ENCODE measurements at places on chromosomes 12 and 14.

DNA sequence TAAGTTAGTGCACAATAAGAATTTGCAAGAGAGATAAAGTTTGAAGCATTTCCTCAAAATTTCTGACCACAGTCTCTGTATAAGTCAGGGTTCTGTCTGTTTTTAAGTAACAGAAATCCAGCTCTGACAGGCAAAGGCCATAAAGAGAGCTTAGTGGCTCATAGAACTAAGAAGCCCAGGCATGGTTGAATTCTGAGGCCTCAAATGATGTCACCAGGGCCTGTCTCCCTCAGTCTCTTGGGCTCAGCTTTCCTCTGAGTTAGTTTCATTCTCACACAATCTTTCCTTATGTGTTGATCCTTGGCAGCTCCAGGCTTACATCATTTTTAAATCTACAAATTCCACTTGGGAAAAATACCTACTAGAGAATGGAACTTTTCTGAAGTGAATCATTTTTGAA is 173.4 kb upstream of the ATP2B1 start:
- peak; percentile 79 for DNase-seq

GRCh38 chr14:92965281-92965680 is 42.3 kb downstream of the CHGA start:
- no peak for DNase-seq

DNA sequence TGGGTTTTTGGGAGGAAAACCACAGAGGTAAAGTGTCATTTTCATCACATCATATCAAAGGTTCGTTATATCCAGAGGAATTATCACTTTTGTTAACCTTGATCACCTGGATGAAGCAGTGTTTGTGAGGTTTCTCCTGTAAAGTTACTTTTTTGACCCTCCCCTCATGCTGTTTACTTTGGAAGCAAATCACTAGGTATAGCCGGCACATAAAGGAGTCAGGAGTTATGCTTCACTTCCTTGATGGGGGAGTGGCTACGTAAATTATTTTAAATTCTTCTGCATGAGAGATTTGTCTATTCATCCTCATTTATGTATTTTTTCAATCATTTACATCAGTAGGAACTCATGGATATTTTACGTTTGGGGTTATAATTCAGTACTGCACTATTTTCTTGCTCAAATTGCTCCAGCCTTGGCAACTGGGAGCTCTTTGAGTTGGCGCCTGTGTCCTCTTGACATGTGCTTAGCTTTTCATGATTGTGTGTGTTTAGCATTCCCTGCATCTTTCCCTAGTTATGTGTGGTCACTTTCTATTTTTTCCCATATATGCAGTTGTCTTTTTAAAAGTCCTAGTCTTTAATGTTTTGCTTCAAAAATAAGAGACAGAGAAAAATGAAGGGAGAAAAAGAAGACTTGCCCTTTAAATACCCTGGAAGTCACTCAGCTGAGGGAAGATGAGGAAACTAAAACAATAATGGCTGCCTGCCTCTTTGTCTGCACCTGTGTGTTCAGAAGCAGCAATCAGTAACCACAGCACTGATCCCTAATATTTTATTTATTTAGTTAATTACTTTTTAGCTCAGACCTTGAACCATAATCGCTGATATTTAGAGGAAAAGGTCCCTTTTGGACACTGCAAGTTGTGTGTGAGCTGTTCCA is 62.1 kb downstream of the ZNF641 start:
- DNase-seq = no peak

DNA sequence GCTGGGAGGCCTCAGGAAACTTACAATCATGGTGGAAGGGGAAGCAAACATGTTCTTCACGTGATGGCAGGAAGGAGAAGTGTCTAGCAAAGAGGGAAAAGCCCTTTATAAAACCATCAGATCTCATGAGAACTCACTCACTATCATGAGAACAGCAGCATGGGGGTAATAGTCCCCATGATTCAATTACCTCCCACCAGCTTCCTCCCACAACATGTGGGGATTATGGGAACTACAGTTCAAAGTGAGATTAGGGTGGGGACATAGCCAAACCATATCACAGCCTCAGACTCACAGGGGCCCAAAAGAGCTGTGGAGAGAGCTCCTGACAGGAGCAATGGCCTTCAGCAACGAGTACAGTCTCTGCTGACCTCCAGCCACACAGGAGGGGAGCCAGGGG is 151.4 kb downstream of the GXYLT1 start:
- DNase-seq = no peak

GRCh38 chr12:118015944-118016343 is 559 bp upstream of the RFC5 start:
- no peak for DNase-seq

- DNase-seq = no peak
These were observed 6.8 kb downstream of the OR10A7 start for GRCh38 chr12:55227643-55228042.

DNA sequence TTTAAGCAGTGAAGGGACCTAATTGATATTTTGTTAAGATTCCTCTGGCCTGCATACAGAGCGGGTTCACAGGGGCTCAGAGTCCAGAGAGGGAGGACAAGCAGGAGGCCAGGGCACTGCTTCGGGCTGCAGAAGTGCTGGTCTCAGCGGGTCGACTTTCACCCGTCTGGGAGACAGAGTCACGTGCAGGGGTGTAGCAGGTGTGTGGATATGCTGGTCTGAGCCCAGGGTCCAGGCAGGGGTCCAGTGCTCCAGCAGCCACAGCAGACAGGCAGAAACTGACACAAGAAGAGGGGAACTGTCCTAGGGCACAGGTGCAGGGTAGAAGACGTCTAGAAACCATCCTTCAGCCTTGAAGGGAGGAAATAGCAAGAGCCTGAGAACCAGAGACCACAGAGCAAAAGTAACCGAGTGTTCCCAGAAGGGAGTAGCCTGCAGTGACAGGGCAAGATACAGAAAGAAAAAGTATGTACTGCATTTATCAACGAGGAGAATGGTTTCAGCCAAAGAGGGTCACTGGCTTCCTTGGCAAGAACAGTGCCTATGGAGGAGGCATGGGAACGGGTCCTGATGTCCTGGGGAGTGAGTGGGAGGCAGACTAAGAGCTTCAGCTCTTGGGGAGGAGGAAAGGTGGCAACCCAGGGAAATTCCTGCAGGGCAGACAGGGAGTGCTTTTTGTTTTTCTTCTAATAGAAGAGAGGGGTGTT is 28.7 kb downstream of the FBXO21 start:
- no peak for DNase-seq

DNA sequence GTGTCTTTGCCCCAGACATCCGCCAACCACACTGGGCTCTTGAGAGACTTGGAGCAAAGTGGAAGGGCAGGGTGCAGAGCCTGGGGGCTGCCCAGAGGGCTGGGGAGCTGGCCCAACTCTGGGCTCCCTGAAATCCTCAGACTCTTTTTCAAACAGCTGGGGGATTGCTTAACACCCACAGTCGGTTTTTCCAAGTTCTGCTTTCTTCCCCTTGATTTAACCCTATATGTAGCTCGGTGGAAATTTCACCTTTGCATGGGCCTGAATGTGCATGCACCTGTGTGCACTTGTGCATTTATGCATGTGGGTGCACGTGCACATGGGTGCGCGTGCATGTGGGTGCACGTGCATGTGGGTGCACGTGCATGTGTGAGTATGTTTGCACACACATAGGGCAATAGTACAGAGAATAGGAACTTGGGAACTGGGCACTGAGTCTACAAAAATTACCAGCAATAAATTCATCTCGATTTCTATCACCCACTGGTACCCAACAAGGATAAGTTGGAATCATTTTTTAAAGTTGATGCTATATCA is 52.3 kb upstream of the RFLNA start:
- no peak for DNase-seq

DNA sequence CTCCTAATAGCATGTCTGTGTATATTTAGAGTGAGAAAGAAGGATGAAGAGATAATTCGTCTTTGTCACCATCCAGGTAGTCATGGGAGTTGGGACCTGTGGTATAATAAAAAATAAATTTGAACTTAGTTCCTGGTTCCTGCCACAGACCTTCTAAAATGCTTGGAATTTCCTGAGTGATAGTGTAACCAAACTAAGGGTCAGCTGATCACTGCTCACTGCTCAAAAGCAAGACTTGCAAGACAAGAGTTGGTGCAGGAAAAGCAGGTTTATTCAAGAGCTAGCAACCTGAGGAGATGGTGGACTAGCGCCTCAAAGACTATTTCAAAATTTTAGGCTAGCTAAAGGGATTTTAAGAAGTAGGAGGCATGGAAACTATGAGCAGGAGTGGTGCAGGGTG is 19.1 kb downstream of the ANG start:
- no peak for DNase-seq

DNA sequence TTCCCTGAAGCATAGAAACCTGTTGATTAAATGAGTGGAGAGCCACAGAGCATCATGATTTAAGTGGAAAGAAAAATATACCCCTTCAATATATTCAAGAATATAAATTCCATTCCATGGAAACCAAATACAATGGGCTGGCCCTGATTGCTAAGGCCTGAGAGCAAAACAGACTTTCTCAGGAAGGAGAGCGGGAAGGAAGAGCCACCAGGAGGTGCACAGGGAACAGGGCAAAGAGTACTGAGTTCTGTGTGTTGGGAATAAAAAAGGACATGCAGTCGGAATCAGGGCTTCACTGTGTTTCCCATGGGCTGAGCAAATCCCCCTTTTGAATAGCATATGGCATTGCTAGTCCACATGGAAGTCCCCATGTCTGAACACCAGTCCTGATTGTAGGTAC is 69.7 kb upstream of the PLEKHG3 start:
- no peak for DNase-seq

GRCh38 chr12:128245121-128245520 is 21.8 kb upstream of the TMEM132C start:
- DNase-seq = no peak

DNA sequence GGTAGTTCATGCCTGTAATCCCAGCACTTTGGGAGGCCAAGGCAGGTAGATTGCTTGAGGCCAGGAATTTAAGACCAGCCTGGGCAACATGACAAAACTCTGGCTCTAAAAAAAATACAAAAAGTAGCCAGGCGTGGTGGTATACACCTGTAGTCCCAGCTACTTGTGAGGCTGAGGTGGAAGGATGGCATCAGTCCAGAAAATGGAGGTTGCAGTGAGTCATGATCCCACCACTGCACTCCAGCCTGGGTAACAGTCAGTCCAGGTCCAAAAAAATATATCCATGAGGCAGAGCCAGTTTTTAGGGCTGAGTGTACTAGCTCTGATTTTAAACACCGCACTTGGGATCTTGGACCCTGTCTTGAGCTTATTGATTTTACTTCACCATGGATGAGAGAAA is 30.6 kb upstream of the FICD start:
- no peak for DNase-seq

DNA sequence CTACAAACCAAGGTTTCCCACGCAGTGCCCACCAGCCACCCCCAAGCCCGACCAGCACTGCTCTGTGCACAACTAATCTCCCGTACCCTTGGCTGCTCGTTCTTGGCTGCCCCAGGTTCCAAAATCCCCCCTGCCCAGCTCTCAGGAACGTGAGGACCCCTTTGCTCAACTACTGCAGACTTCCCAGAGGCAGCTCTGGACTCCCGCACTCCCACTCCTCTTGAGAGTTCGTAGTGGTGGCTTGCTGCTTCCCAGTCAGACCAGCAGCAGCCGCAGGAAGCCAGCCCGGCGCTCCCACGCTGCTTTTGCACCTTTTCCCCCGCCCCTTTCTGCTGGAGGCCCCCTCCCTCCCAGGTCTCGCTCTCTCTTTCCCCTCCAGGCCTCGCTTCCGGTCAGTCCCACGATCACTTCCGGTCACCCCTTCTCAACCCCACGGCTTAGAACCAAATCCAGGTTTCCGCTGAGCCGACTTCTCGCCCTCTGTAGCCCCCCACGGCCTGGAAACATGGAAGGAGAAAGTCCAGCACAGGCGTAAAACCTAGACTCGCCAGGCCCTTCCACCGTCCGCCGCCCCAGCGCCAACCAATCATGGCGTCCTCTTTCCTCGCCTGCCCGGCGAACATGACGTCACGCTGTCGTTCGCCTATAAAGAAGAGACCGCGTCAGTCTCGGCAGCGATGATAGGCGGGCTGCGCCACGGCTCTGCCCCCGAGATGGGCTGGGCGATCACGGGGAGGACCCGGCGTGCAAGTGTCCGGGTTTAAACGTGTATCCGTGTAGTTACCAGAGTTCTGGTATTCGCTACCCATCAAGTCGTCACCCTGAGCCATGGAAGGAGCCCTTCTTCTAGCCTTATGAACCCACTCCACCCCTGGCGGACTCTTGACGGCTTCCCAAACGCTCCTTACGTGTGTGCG is at the start of gene TFCP2:
TFCP2 (minus strand) TSS at position 621 of the 917 bp plus-strand sequence. CDS start 713 bp downstream, outside the sequence.
- DNase-seq = peak; percentile 88

DNA sequence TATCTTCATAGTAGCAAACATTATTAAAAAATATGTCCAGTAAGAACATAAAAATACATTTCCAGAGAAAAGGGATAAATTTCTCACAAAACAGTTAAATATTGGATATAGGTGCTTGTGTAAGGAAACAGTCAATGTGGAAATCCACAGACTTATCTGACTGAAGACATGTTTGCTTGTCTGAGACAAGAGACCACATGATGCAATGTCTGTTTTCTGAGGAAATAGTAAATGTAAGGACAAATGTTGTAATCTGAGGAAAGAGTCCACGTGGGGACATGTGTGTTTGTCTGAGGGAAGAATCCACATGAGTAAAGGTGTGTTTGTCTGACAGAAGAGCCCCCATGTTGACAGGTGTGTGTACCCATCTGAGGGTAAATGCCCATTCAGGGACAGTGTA is 1093.2 kb downstream of the TMEM121 start:
- no peak for DNase-seq

GRCh38 chr12:109762673-109763191 is 49.1 kb downstream of the FAM222A start:
- no peak for DNase-seq

DNA sequence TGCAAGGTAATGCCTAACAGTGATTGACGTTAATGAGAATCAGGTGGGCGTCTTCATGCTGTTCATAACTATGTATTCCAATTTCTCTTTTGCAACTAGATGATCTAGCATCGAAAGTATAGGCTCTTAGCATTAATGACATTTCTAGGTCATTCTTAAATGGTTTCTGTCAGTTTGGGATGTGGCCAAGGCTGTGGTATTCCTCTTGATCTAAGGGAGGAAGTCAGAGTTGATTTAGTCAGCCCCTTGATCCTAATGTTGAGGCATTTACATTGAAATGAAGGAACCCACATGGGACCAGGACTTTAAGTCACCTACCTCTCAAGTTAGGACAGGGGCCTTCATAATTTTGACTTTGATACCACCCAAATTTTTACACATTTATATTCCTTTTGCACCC is 448.1 kb downstream of the NPAS3 start:
- no peak for DNase-seq

GRCh38 chr12:49365542-49365941 is 1.7 kb upstream of the SPATS2 start:
- DNase-seq = peak; percentile 74

GRCh38 chr12:109459247-109459646 is 17.9 kb downstream of the KCTD10 start:
- DNase-seq = no peak

DNA sequence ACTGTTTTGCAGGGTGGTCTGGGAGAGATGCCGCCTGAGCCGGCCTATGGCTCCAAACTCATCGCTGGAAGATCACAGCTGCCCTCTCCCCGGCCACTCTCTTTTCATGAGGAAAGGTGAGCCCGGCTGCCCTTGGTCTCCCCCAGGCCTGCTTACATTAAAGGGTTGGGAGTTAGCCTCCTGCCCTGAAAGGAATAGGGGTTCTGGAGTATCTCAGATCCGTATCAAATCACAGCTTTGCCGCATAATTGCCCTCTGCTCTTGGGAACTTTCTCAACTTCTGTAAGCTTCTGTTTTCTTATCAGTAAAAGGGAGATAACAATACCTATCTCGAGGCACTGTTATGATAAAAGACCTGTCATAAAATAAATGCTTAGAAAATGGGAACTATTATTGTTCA is 17.6 kb downstream of the PHLDA1 start:
- no peak for DNase-seq

GRCh38 chr12:121120323-121120722 is 12.4 kb upstream of the P2RX7 start:
- DNase-seq = no peak

Data from skeletal muscle cell (primary cell).